ENCODE measurements at places on chromosomes 1 and 21.
A peak's percentile ranks its signal among the peaks of the same experiment; 100 is the strongest.

DNA sequence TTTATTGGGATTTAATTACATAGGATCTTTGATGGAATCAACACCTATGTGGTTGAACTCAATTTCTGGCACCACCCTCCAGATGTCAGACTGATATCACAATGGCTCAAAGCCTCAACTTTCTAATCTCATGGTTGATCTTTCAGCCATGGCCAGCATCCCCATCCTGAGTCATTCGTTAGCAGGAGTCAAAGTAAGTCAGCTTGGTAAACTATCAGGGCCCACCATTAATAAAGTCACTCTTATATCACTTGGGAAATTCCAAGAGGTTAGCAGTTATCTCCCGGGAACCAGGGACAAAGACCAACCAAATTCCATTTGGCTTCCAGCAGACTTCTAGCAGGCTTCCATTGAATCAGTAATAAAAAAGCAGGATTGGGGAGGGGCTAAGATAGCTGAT is 50.7 kb upstream of the TNFSF4 start:
- no peak for DNase-seq

GRCh38 chr1:17575797-17576518 is 36.5 kb downstream of the ARHGEF10L start:
- no peak for DNase-seq

DNA sequence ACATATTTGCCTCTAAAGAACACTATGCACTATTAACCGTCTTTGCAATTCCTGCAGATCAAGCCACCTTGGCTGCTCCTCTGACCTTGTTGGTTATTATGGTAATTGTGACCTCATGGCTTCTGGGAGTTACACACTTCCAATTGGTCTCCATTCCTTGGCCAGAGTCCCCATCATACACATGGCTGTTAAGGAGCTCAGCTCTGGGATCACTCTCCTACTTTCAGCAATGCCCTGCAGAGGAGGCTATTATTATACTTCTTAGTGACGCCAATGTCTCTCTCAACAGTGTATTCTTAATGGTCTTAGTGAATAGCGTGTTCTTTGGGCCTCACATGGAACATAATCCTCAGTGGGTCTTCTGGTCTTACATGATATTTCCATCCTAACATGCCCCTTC is 10.0 kb upstream of the JAK1 start:
- no peak for DNase-seq

DNA sequence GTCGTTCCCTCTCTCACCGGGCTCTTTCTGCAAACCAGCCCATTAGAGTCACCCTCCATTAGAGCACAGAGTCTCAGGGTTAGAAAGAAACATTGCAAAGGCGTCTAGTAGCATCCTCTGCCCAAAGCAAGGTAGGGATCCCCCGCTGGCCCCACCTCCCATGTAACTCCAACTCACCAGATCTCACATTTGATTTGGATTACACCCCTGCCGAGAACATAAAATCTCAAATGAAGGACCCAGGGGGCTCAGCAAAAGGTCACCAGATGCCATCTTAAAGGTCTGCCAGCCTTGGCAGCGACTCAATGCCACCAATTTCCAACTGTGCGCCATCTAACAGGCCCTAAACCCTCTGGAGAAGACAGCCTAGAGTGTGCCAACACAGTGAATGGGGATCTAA is 14.1 kb downstream of the C1orf87 start:
- DNase-seq = no peak

GRCh38 chr1:184959626-184960025 is 14.7 kb downstream of the NIBAN1 start:
- no peak for DNase-seq

DNA sequence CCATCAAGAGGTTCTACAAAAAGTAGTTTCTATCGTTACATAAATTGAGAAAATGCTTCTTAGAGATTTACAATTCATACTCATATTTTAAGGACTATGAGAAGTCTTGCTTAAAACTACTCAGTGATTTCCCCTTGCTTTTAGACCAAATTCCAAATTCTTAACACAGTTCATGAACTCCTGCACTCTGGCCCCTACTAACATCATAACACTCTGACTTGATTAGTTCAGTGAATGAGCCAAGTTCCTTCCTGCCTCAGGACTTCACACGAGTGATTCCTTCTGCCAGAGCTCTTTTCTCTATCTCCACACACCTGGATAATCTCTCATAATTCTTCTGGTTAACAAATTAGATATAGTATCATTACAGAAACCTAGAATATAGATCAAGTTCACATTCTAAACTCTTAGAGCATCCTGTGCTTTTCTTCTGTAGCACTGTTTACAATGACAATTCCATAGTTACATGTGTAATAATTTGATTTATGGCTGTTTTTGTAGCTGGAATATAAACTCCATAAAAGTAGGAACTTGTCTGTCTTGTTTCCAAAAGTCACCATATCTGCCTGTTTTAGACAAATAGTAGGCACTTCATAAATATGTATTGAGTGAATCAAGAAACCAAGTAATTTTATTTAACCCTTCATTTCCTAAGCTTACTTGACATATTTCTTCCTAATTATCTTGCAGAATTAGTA is 59.9 kb downstream of the NUF2 start:
- DNase-seq = no peak

DNA sequence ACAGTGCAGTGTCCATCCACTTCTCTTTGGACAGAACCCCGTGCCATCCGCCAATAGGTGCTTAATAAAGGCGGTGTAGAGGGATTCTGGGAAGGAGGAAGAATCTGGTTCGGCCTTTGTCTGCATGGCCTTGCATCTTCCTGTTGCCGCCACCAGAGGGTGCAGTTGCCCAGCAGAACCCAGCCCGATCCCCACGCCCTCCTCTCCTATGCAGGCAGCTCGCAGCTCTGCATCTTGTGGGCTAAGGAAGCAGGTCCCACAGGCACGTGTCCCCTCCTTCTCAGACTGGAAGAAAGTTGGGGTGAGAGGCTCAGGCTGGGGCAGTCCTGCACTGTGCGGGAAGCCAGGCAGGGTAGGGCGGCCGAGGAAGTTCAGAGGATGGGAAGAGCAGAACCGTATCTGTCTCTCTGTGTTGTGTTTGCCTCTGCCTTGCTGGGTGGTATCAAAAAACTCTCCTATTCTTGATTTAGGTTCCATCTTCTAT is 20.8 kb downstream of the NAV1 start:
- no peak for DNase-seq

- no peak for DNase-seq
These were observed 7.7 kb downstream of the LPGAT1 start for GRCh38 chr1:211822677-211823407.

- no peak for DNase-seq
These were observed 24.3 kb upstream of the IFNAR2 start for GRCh38 chr21:33205476-33205875.

DNA sequence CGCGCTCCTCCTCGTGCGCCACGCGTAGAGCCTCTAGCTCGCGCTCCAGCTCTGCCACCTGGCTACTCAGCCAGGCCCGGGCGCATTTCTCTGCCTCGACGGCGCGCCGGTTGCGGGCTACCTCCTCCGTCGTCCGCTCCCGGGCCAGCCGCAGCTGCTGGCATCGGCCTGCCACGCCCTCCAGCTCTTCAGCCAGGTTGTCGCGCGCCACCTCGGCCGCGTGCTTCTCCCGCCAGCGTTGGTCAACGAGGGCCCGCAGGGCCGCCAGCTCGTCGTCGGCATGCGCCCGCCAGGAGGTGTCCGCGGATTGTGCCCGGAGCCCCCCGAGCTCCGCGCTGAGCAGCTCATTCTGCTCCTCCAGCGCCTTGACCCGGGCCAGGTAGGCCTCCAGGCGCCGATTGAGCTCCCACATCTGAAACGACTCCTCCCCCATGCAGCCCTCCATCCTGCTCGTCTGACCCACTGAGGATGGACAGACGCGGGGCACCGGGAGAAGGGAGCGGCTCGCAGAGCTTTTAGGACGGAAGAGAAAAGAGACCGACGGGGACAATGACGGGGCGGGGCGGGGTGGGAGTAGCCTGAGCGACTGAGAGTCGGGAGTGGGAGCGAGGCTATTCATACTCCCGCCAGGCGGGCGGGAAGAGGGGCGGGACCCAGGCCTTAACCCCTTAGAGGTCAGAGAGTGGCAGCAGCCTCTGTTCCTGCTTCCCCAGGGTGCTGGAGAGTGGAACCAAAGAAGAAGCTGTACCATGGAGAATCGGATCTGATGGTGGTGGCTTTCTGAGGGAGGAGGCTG is at the start of gene NES:
Gene NES (minus strand): TSS at position 588 of the 796 bp plus-strand sequence. CDS start 143 bp downstream, at position 445.
- DNase-seq = no peak

DNA sequence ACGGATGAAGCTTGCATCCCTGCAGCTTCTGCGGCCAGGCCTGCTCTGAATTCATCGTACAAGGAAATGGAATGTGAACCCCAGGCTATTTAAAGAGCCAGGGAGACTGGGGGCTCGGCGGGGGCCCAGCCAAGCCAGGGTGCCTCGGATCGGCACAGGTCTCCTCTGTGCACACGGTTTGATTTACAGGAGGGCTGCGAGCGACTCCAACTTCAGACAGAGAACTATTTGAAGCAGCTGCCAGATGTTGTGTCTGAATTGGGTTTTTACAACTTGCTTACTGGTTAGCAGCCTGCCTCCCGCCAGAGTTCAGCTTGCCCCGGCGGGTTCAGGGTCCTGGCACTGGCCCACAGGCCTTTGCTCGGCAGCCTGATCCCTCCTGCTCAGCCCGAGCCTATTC is 83.2 kb downstream of the SPSB1 start:
- no peak for DNase-seq

DNA sequence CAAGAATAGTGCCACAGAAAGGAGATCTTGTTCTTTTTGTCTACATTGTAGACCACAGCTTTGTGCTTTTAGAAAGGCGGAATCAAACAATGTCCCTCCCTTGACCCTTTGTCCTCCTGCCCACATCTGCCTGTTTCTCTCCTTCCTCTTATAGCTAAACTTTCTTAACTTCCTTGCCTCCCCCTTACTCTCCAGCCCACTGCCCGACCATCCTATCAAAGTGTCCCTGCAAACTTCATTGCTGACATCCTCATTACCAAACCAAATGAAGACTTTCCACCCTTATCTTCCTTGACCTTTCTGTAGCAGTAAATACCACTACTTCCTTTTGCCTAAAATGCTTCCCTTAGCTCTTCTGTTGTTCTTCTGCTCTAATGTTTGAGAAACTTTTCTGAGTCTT is 5.0 kb downstream of the SELP start:
- DNase-seq = no peak

GRCh38 chr1:58266242-58266641 is 280.3 kb downstream of the OMA1 start:
- DNase-seq = no peak

- peak; percentile 58 for DNase-seq
These were observed 810 bp downstream of the SLC19A1 start for GRCh38 chr21:45541221-45542039.

- DNase-seq = no peak
These were observed 731.4 kb downstream of the LTN1 start for GRCh38 chr21:28261298-28261697.
